ENCODE measurements at places on chromosomes 1 and 21.

- DNase-seq, result no peak
Observed at GRCh38 chr1:229208481-229208880, 62.4 kb upstream of the RAB4A start.

DNA sequence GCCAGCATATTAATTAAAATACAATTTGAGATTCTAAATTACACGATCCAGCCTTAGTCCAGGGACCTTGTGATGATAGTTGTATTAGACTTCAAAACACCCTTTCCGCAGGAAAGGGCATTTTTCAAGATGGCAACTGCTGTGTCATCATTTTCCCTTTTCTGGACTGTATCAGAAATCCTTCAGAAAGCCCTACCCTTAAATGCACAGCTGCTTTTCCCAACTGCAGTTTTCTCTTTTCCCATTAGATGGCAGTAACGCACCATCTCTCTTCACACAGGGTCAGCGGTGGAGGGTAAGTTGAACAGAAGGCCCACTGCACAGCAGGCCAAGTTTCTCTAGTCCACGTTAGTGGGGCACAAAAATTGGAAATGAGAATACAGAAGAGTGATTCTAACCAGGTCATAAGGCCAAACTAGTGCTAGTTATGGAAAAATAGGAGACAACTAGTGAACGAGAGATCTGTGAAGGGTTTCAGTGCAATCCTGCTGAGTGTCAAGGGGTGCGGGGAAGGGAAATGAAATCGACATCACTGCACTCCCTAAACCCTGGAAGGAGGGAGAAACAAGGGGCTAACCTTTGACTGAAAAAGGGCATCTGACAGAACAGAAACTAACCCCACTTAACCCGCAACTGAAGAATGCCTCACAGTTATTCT, 22.1 kb upstream of the TDRD10 start:
- DNase-seq, result peak; percentile 90

- no peak for DNase-seq
Observed at GRCh38 chr1:54165146-54165545, 12.3 kb upstream of the CDCP2 start.

DNA sequence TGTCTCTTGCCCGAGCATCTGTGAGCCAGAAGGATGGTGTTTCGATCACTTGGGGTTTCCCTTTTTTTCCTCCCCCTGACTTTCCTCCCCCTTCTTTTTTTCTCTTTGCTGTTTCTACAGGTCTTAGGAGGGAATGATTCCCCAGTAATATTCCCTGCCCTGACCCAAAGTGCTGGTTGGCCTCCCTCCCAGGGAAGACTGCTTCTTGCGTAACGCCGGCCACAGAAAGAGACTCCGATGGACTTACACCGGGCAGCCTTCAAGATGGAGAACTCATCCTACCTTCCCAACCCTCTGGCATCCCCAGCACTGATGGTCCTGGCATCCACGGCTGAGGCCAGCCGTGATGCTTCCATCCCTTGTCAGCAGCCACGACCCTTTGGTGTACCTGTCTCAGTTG, 6.8 kb downstream of the RNF220 start:
- no peak for DNase-seq

- DNase-seq, result no peak
Observed at GRCh38 chr21:45858180-45858579, 123.4 kb upstream of the COL6A1 start.

- no peak for DNase-seq
Observed at GRCh38 chr1:36157973-36158826, 2.2 kb downstream of the MAP7D1 start.

DNA sequence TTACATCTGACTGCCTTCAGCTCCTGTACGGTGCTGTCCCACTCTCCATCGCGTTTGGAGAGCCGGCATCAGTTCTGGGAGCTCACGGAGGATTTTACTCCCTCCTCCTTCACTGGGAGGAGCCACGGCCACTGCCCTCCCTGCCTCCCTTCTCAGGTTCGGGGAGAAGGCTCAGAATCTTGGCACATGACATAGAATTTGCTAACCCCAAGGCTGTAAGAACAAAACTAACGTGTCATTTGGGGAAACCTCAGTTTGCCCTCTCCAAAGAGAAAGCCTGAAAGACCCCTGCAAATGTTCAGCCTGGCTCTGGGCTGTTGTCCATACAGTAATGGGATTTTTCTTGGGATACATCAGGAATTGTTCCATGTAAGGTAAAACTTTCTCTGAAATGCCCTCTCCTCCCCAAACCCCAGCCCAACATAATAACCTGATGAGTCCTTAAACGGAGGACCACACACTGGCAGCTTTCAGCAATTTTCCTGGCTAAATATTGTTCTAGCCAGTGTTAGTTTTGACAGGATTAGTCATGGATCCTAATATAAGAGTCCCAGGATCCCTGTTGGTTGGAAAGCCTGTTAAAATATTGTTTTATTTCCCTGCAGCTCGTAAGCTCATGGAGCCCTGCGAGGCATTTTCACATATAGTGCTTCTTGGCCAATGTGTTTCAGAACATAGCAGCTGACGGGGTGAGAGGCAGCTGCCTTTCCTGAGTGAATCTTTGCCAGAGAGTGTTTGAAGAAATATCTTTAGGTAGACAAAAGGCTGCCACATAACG, 98.8 kb downstream of the RHOU start:
- peak; percentile 23 for DNase-seq

DNA sequence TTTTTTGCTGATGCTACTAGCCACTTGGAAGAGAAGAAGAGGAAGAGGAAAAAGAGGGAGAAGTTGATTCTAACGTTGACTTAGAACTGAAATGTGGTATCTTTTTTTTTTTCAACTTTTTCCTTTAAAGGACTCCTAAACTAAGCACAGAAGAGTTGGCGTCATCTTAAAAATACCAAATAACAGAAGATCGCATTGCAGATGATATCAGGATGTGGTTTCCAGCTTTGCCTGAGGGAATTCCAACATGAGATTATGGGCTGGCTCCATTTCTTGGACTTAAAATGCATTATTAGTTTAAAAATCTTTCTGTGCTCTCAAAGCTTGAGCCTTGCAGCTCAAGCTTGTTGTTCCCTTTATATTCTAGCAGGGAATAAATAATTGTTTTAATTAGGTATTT, 29.8 kb downstream of the WDR3 start:
- DNase-seq, result peak; percentile 39

GRCh38 chr1:209723756-209724693, 19.4 kb downstream of the HSD11B1 start:
- DNase-seq, result peak; percentile 57

DNA sequence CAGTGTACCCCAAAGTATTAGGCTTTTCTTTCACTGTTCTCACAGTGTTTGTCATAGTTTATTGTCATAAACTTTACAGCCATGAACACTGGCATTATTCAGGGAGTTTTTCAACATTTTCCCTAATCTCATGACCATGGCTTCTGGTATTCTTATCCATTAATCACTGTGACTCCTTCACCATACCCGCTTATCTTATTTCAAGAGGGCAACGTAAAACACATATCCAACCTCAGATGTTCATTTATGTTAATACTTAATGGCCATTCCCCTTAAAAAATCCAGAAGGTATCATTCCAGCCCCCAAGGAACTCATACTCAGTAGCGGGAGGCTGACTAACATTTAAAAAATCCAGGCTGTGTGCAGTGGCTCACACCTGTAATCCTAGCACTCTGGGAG, 78.5 kb upstream of the RGS4 start:
- no peak for DNase-seq

- DNase-seq, result no peak
Observed at GRCh38 chr1:221149555-221150075, 270.4 kb downstream of the HLX start.

DNA sequence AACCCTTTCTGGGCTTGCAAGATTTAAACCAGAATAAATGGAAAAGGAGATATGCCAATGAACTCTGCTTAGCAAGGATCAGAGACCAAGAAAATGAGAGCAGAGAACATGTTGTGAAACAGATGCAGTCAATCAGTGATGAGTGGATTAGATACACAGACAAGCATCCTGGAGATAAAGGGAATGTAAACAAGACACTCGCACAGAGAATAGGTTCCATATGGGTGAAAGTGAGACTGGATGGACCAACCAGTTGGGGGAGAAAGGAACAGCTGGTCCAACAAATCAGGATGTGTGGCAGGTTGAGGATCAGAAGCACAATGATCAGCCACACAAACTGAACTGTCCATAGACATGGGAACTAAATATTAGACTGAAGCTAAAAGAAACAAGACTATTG, 338.2 kb downstream of the ASTN1 start:
- DNase-seq, result no peak

DNA sequence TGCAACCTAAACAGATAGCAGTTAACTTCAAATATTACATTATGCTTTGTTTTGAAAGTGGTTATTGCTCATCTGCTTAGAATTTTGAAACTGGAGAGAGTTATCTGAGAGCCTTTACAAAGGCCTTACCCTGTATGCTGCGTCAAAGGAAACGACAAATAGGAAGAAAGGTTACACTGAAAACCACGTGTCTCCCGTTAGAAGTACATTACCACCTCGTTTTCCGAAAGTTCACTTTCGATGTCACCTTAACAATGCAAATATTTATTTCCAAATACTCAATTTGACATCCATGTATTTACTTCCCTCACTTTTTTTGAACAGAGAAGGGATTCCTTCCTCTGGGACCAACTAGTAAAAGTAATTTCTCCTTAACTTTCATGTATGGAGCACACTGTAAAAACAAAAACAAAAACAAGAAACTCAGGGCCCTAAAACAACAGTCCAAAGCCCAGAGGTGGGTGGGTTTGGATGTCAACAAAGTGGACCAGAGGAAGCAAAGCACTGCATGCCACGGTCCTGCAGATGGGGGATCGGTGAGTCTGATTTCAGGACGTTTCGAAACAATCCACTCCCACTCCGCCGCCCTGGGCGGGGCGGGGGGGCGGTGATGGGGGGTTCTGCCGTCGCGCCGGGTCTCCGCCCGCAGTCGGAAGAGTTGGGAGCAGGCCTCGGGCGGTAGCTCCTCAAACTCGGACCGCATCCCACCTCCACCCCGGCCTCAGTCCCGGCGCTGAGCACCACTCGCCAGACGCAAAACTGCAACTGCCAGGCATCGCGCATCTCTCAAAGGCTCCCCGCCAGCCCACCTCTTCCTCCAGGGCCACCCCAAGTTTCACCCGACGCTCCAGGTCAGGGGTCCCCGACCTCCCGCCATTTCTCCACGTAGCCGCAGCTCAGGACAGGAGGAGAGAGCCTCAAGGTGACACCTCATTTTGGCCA, 841 bp downstream of the ADSS2 start:
- DNase-seq, result peak; percentile 60

DNA sequence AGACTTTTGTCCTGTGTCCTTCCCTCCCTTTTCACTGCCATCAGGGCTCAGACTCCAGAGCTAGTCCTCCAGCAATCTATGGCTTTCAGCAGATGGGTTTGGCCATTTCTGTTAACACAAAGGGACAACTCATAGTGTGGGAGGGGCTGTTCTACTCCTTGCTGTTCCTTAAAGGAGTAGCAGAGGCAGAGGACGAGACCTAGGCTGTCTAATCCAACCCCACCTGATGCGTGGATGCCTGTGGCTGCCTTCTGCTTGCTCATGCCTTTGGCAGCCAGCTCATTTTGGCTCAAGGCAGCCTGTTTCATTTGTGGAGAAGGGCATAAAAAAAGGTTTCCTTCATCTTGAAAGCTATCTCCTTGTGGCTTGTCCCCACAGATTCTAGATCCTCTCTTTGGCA, 27.0 kb downstream of the MFSD2A start:
- peak; percentile 92 for DNase-seq

DNA sequence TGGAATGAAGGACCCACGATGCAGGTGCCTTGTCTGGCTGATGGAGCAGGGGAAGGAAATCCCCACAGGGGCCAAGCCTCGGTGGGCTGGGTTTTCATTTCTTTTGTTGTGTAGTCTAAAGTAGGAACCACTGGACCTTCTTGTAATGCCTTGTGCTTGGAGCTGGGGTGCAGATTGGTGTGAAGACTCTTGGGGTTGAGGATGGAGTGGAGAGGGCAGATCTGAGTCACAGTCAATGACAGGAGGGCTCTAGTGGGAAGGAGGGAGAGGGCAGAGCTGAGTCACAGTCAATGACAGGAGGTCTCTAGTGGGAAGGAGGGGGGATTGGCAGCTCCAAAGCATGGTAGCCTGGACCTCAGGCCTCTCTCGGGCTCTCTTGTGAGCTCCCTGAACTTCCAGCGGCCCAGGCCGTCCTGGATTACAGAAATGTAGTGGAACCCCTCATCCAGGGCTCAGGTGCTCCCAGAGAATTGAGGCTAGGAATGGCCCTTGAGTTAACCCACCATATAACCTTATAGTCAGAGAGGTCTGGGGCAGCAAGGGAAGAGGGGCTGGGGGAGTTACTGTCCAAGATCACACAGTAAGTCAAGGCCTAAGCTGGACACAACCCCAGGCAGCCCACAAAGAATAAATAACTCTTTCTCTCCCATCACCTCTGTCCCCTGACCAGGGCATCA, 313.8 kb downstream of the MATN1 start:
- no peak for DNase-seq

GRCh38 chr1:208047476-208047934, 136.6 kb upstream of the CD34 start:
- peak; percentile 30 for DNase-seq

- peak; percentile 12 for DNase-seq
Observed at GRCh38 chr1:45205011-45205909, 1.1 kb downstream of the ZSWIM5 start.

- no peak for DNase-seq
Observed at GRCh38 chr1:200161801-200162200, 134.3 kb downstream of the NR5A2 start.

DNA sequence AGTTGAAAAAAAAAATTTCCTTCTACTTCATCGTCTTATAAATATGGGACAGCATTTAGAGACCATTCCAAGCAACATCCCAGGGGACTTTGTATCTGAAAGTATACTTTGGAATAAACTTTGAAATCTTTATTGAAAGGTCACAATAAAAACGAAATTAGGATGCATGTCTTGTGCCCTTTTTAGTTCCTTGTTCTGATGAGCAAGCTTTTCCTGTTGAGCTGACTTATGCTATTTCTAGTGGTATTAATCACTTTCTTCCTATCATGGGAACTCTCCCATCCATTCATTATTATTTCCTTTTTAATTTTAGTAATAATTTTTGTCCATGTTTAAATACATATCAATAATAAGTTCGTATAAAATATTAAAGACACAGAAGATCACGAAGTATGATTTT, 4.0 kb upstream of the GBP2 start:
- no peak for DNase-seq

GRCh38 chr1:69524015-69524414, 43.7 kb upstream of the LRRC7 start:
- DNase-seq, result peak; percentile 85

DNA sequence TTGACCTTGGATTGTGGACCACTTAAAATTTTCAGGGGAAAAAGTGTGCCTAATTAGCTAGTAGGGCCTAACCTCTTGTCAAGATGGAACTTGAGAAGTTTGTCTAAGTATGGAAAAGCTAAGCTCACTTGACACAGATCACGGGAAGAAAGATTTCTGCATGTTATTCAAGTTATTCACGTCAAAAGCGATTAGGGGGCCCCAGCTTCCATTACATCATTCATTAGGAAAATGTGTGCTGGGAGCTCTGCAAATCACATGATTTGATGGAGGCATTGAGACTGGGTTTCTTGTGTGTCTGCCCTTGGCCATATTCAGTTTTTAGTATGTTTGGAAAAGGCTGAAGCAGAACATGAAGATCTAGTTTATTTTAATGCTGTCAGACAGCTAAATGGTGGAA, 15.5 kb upstream of the POGZ start:
- no peak for DNase-seq

- no peak for DNase-seq
Observed at GRCh38 chr1:21922090-21923013, 14.8 kb downstream of the HSPG2 start.

GRCh38 chr1:219526074-219526473, 86.8 kb downstream of the ZC3H11B start:
- no peak for DNase-seq

All from fibroblast of upper back skin (primary cell).